Caco-2 (cell line): ENCODE measurements at places on chromosomes 5 and 9.

DNA sequence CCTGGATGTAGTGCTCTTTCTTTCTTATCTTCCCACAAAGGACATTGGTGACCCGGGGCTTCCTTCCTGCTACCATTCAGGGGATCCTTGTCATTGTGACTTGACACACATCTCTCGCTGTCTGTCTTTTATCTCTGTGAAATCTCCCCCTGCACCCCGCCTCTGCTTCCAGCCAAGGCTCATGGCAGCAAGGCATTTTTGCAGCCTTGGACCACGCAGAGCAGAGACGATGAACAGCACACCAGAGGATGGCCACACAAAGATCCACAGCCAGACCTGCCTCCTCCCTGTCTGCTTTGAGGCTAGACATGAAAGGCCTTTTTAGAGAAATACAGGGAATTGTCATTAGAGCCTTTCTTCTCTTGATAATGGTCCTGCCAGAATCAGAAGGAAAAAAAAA, 549.1 kb downstream of the CDK5RAP2 start:
- no peak for DNase-seq

- no peak for DNase-seq
Observed at GRCh38 chr9:11469745-11470144, 856.9 kb upstream of the PTPRD start.

- no peak for DNase-seq
Observed at GRCh38 chr9:77957652-77958051, 74.0 kb downstream of the GNAQ start.

DNA sequence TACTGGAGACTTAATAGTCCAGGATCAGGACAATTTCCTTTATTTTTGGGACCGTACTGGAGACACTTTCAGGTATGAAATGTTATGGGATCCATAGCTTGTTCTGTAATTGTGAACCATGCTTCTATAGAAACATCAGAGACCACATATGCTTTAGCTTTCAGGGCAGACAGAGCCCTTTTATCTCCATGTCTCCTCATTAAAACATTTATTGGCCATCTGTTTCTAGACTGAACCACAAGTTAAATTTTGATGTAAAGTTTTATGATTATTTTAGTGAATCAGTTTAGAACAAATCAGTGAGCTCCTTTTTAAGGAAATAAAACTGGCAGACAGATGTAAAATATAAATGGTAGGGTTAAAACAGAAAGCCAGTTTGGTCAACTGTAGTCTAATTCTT, 62.0 kb downstream of the SLC27A6 start:
- DNase-seq = no peak

DNA sequence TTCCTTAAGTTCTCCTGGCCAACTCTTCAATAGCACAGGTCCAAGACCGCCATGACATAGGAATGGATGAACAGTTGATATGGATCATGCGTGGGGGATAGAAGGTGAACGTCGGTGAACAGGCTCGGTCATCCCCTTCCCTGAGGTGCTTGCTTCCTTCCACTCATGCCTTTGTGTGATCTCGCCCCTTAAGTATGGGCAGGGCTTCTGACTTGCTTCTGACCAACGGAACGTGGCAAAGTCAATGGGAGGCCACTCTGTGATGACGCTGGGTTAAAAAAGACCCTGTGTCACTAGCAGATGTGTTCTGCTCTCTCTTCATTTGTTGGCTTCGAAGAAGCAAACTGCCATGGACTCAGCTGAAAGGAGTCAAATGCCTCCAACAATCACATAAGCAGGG, 240.5 kb upstream of the TUT7 start:
- DNase-seq = no peak

DNA sequence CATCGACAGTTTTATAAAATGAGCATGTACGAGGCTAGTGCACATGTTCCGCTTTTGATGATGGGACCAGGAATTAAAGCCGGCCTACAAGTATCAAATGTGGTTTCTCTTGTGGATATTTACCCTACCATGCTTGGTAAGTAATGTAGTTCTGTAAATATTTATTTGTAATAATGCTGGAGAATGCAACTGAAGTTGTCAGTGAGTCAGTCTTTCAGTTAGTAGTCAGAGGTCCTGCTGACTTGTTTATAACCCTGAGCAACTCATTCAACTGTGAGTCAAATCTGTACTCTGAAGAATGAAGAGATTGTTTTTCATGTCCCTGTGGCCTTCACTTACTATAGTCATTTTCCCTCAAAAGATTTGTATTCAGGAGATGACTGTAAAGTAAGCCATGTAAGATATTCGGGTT, 28.4 kb upstream of the GPR150 start:
- no peak for DNase-seq

GRCh38 chr9:34085581-34086500, 37.2 kb upstream of the UBAP2 start:
- no peak for DNase-seq

- no peak for DNase-seq
Observed at GRCh38 chr9:27664121-27664779, 91.0 kb upstream of the C9orf72 start.

DNA sequence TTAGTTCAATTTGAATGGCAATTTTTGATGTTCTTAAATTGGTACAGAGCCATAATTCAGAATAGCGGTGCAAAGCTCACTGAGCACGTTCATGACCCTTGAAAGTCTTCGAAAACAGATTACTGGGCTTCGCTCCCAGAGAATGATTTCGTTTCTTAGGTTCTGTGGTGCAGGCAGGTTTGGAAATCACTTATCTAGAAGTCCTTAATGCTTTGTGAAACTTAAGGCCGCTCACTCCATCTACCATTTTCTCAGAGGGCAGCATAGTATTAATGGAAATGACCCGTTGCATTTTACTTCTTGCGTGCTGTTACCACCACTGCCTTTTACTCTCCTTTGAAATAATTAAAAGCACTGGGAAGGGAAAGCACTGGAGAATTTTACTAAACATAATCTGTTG, 2.9 kb upstream of the MAT2B start:
- no peak for DNase-seq

- no peak for DNase-seq
Observed at GRCh38 chr9:120692901-120693699, 21.2 kb downstream of the MEGF9 start.

DNA sequence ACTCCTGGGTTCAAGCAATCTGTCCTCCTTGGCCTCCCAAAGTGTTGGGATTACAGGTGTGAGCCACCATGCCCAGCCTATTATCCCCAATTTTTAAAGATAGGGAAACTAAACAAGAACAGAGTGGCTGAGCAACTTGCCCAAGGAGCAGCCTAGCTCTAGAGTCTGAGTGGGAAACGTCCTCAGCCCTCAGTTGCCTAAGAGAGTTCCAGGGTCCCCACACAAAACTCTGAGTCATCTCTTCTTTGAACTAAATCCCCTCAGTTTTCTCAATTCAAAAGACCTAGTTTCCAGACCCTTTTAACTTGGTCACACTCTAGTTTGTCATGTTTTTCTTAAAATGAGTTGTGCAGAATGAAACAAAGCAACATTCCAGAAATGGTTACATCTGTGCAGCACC, 33.5 kb downstream of the GGTA1 start:
- DNase-seq = no peak

DNA sequence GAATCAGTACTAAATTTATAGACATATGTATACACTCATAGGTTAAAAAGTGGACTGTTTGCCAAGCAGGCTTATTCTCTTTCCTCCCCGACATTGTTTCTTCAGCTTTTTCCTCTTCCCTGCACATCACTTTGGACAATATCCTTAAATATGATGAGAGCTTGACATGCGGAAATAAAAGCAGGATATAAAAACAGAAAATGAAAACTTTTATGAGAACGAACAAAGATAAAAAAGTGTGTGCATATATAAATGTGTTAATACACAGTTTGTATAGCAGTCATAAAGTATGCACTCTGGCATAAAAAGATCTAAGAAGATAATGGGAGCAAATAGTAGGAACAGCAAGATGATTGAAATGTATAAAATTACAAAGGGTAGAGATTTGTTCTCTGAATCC, 86.4 kb upstream of the IFNE start:
- DNase-seq = no peak

- DNase-seq = no peak
Observed at GRCh38 chr9:99678566-99678965, 143.1 kb upstream of the NR4A3 start.

DNA sequence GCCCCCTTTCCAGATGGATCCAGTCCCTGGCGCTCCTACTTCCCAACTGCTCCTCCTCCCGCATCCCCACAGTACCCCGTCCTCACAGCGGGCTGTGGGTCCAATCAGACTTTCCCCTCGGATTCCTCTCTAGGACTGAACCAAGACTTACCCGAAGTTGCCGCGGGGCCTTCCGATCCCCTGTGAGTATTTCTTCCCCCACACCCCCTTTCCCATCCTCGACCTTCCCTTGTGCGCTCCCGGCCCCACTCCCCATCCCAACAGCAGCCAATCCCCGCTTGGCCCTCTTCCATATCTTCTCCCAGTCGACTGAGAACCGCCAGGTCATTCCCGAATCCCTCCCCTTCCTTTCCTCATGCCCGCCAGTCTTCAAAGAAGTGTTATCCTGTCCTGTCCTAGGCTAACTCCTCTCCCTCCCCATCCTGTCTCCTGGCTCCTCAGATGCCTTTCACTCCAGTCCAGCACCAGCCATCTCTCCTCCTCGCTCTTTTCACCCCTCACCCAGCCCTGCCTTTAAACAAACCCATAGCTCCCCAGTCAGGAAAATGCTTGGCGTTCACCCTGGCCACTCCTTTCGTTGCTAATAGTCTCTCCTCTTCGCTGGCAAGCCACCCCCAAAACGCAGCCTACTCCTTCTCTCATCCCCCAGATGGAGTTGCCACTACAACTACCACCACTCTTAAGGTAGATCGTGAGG, 646 bp downstream of the SWI5 start:
- DNase-seq = peak; percentile 33

GRCh38 chr5:96048763-96049162, 87.1 kb upstream of the ELL2 start:
- DNase-seq = peak; percentile 58

- no peak for DNase-seq
Observed at GRCh38 chr5:91383956-91384300, 811 bp upstream of the ARRDC3 start.

- DNase-seq = no peak
Observed at GRCh38 chr5:68966596-68966995, 127.2 kb upstream of the SLC30A5 start.

DNA sequence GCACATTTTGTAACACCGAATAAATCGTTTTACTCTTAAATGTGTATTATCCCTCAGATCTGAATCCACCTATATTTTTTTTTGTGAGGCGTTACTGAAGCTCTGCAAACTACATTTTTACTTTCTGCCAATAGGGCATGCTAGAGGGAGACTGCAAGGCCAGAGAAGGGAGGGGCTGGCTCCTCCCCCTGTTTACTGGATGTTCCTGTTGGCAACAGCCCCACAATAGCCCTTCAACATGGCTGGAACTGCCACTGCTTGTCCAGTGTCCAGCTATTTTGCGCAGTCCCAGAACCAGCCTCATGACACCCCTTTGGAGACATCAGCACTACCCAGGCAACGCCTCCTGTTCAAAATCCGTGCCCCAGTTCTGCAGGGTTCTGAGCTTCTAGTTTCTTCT, 85.4 kb upstream of the MIER3 start:
- DNase-seq = peak; percentile 57

DNA sequence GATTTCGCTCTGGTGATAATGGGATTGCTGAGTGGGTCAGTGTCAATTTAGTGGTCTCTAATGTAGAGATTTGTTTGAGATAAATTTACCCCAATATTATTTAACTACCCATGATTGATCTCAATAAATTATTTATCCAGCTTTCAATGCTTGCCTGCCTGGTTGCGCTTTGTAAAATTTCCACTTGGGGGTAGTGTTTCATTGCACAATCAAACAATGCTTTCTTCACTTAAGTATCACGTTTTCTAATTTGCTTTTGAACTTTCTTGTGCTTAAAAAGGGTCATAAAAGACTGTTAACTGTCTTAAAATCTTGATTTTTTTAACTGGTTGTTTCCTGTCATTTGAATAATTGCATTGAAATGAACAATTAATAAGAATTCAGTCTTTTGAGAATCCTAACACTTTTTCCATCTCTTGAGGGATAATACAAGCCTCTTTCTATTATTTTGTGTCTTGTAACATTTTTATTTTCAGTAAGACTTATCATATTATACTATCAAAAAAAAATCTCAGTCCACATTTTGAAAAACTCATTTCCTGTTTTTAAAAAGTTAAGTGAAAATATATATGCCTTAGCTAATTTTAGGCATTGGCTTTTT, 18.7 kb downstream of the HSD17B4 start:
- DNase-seq = peak; percentile 52

DNA sequence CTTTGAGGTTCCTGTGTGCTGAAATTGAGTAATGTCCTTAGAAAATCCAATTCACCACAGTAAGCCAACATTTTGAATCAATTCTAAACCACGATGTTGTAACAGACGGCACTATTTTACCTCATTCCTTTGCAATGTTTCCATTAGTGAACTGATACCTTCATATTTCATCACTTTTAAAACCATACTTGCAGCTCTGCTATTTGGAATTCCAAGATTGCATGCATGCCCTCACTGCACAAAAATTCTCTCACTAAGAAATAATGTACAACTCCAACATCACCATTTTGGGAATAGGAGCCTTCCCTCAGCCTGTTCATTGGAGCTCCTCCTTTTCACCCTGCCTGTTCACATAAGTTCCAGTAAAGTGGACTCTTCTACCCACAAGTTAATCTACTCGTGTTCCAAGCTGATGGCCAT, 74.8 kb upstream of the TGFBR1 start:
- DNase-seq = no peak

DNA sequence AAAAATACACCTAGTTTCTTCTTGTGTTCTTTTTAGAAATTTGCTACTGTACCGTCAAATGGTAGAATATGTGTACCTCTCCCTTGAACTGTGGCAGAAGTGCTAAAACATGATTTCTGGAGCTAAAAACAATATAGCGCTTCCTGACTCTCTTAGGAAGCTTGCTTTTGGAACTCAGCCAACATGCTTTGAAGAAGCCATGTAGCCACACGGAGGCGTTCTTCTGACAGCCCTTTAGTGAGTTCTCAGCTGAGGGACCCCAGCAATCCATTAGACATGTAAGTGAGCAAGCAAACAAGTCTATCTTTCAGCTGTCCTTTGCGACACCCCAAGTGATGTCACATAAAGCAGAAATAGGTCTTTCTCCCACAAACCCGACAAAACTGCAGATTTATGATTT, 917.0 kb downstream of the CDH9 start:
- DNase-seq = no peak

DNA sequence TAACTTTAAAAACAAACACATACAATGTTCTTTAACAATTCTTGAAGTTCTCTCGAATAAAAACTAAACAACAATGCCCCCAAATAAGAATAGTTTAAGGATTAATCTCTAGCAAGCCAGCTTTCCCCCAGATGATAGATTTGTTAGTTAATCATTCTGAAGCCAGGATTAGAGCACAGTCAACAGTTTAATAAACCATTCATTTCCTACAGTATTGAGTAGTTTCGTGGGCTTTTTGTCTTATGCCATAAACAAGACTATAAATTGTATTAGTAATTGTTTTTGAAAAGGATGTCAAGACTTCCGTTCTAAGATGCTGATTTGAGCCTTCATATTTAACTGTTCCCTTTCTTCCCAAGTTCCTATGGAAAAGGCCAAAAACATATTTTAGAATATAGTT, 136.6 kb downstream of the PIK3R1 start:
- DNase-seq = no peak

DNA sequence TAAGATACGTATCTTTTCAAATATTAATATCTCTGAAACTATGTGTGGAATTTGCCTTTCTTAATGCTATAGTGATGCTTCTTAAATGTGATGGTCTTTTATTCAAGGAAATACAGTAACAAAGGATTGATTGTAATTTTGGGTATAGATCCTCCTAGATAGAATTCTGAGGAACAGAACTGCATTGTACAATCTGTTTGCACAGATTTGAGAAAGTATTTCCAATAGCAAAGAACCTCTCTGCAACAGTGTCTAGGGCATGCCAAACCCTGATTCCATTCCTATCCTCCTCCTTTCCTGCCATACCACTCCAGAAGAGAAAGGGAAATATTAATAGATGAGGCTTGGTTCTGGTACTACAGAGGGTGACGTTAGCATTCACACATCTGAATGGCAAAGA, 10.4 kb downstream of the SMIM15 start:
- DNase-seq = no peak
